ENCODE measurements at places on chromosomes 16 and 17.

GRCh38 chr17:65017207-65017774, 39.2 kb downstream of the GNA13 start:
- DNase-seq: no peak

- DNase-seq: no peak
Measured at GRCh38 chr16:1553946-1554825, 20.7 kb downstream of the TMEM204 start.

DNA sequence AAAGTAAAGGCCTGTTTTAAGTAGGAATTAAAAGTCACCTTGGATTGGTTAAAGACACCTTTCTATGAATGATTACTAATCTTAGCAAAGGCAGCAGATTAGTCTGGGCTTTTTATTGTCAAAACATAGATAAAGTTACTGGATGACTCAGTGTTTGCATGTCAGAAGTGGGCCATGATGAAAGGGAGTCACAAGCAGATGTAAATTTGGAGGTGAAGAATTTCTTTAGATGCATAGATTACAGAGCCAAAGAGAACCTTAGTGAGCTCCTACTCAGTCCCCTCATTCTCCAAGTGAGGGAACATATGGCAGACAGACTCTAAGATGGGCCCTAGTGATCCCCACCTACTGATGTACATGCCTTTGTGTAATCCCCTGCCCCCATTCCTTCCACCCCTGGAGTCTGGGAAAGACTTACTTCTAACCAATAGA, 124.5 kb downstream of the HS3ST3A1 start:
- no peak for DNase-seq

GRCh38 chr17:32609884-32610650, 123.3 kb downstream of the CDK5R1 start:
- no peak for DNase-seq

DNA sequence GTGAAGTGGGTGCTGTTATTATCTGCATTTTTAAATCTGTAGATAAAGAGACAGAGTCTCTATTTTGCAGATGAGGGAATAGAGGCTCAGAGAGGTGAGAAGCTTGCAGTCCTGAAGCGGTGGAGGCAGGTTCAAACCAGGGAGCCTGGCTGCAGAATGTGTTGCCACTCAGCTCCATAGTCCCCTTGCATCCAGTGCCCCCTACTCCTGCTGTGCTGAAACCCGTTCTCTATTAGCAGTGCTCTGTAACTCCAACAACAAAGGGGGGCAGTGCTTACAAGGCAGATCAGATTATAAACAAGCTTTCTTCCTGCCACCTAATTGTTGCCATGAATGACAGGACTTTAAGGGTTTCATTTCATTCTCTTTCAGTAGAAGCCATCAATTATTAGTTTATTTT, 118.1 kb upstream of the CACNG3 start:
- DNase-seq: no peak

DNA sequence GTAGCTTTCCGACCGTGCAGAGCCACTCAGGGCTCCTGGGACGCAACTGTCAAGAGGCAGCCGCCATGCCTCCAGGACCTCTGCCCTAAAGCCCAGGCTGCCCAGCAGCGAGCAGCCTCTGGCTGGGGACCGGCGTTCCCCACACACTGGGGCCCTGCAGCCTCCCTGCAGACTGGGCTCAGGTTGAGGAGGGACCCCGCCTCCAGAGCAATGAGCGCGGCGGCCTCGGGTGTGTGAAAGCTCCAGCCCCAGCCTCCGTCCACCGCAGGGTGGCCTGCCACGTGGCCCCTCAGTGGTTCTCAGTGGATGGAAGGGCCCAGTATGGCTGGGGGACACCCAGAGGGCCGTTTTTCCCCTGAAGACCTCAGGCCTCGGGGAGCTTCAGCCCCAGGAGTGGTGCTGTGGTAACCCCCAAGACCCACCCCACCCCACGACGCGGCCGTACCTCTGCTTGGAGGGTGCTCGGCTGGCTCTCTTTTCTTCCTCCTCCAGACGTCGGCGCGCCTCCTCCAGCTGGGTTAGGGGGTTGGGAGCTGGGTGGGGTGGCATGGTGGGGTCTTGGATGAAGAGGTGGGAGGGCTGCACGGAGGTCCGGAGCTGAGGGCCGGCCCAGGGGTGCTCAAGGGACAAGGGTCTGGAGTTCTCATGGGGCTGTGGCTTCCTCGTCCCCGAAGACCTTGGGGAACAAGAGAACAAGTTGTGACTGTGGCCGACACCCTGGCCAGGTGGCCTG, 10.2 kb downstream of the PDIA2 start:
- DNase-seq: no peak

DNA sequence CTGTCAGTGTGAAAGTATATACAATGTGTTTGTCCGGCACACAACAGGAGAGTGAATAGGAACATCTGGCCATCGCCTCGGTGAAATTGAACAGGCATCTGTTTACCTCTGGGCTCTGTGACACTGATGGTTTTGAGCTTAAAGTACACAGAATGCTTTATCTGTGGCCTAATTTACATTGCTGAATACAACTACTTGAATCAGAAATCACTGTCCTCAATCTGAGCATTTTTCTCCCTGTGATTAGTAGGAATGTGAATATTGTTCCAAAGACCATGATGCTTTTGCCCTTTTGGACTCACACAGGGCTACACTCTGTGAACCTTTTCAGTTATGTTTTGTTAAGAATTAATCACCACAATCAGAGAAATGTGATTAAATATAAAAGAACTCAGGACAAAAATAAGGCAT, 323.0 kb upstream of the TBX2 start:
- DNase-seq: no peak

GRCh38 chr17:27236717-27237315, 57.1 kb upstream of the WSB1 start:
- DNase-seq: no peak

- no peak for DNase-seq
Measured at GRCh38 chr17:72730077-72730476, 362.4 kb downstream of the SLC39A11 start.

- DNase-seq: no peak
Measured at GRCh38 chr16:66933776-66934137, 445 bp downstream of the CIAO2B start.

GRCh38 chr16:54977211-54977610, 46.5 kb downstream of the IRX5 start:
- DNase-seq: no peak

GRCh38 chr17:55124730-55125360, 139.9 kb upstream of the HLF start:
- no peak for DNase-seq

- DNase-seq: no peak
Measured at GRCh38 chr17:47324224-47325020, 667 bp downstream of the EFCAB13 start.

DNA sequence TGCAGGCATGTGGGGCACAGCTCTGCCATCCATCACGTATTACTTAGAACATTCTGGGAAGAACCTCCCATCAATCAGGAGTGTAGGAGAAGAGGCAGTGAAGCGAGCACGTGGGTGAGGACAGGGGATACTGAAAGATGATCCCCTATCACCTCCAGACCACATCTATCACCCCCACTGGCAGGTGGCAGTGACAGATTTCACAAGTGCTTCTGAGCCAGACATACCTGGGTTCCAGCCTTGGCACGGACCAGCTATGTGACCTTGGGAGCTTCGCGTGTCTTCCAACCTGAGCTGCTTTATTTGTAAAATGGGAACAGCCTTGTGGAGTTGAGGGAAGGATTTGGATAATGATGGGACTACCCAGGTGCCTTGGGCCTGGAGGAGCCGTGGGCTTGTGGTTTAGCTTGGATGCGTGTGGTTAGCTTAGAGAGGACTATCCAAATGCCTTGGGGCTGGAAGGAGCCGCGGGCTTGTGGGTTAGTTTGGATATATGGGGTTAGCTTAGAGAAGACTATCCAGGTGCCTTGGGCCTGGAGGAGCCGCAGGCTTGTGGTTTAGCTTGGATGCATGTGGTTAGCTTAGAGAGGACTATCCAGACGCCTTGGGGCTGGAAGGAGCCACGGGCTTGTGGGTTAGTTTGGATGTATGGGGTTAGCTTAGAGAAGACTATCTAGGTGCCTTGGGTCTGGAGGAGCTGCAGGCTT, 206.4 kb downstream of the ENGASE start:
- DNase-seq: no peak

- no peak for DNase-seq
Measured at GRCh38 chr16:49693445-49693844, 162.5 kb downstream of the ZNF423 start.

- no peak for DNase-seq
Measured at GRCh38 chr16:10849736-10850477, 27.1 kb upstream of the CIITA start.

GRCh38 chr17:33567223-33567622, 274.1 kb upstream of the ASIC2 start:
- DNase-seq: no peak

GRCh38 chr16:6157806-6158205, 1060.2 kb upstream of the EEF2KMT start:
- no peak for DNase-seq

DNA sequence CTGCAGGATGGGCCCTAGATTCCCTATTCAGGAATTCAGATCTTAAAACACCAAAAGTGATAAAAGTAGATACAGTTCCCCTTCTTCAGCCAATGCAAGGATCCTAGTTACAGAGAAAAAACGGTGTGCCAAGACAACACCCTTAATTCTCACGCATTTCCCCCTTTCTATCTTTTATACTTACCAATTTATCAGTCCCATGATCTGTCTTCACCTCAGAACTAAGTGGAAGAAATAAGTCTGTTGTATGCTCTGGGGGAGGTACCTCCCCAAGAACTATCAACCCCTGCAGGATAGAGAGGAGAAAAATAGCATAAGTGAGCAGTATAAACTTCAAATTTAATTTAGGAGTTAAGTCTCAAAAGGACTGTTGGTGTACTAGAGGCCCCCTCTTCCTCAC, 83.2 kb downstream of the STH start:
- no peak for DNase-seq

DNA sequence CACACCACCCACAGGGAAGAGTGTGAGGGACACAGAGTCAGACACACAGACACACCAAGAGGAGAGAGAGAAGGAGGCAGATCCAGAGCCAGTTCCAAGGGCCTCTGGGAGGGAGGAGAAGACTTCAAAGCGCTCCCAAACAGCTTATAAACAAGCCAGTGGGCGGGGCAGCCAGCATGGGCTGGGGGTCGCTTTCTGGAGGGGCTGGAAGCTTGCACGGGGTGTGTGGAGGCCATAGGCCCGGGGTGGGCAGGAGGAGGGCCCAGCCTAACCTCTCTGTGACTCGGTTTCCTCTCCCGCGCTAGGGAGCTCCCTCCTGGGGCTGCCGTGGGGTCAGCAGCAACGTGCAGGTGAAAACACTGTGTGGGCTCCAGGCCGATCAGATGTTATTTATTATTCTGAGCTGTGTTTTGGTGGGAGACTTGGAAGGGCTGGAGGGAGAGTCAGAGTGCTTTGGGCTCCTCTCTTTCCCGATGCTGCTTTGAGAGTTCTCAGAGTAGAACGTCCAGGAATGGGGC, 2.5 kb upstream of the WFIKKN2 start:
- DNase-seq: no peak
